ENCODE measurements at places on chromosomes 3 and 15. TPM values are rescaled to one million over a fixed set of nuclear protein-coding genes. Genes with fewer than 3 reads are reported as not detected.

MST1 gene
- total RNA-seq = 10.0 TPM

GOLGA8J gene
- not detected for total RNA-seq

SLC22A14 gene
- not detected for total RNA-seq

DNA sequence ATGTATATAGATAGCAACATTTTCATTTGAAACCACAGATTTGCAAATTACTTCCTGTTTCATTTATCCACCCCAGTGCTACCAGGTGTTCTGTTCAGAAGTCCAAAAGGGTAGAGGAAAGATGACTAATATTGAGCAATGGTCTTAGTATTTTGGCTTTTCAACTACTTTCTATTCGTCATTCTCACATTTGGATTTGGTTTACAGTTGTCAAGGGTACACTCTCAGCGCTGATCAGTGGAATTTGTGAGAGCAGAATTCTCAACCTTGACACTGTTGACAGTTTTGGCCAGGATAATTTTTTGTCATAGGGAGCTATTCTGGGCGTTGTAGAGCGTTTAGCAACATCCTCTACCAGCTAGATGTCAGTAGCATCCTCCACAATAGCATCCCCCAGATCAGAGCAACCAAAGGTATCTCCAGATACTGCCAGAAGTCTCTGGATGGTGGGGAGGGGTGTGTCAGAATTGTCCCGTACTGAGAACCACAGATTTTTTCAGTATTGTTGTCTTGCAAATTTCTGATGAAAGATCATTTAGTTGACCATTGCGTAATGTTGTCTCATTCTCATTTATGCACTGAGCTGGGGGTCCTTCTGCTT is 4.2 kb downstream of the HMCES start:
- DNase-seq = peak; percentile 13

EIF4E3 gene
- total RNA-seq = 83.9 TPM

- no peak for DNase-seq
Measured at GRCh38 chr3:87136066-87136596, 91.0 kb upstream of the CHMP2B start.

MNS1 gene
- total RNA-seq = 0.23 TPM

CCDC39 gene
- total RNA-seq = not detected

SPINK8 gene
- total RNA-seq = not detected

DNA sequence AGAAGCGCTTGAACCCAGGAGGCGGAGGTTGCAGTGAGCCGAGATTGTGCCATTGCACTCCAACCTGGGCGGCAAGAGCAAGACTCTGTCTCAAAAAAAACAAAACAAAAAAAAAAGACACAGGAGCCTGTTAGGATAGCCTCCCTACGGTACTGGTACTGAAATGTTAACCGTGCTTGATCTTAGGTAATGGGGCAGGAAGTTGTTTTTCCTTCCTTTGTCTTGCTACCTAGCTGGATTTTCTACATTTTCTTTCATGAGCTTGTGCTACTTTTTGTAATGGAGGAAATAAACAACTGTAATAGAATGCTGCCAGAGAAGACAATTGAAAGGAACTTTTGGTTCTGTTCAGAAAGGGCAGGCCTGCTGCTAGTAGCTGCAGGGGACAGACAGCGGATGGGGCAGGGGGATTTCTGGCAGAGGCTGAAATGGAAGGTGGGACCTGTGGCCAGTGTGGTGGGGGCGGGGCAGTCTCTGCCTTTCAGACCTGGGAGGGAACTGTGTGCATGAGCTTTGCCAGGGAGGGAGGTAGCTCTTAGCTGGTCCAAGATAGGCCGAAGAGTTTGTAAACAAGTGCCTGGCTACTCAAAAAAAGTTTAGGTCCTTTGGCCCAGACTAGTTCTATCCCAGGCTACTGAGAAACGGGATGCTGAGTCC is 49.0 kb upstream of the SEMA4B start:
- DNase-seq = no peak

CNTN3 gene
- not detected for total RNA-seq

- DNase-seq = no peak
Measured at GRCh38 chr3:123283657-123284398, 82.1 kb downstream of the SEC22A start.

- DNase-seq = no peak
Measured at GRCh38 chr3:189845069-189845468, 213.9 kb downstream of the TP63 start.

- no peak for DNase-seq
Measured at GRCh38 chr15:42549741-42550392, 1.2 kb downstream of the HAUS2 start.

GRCh38 chr15:80010131-80010673 is 39.2 kb upstream of the BCL2A1 start:
- DNase-seq = no peak

DNA sequence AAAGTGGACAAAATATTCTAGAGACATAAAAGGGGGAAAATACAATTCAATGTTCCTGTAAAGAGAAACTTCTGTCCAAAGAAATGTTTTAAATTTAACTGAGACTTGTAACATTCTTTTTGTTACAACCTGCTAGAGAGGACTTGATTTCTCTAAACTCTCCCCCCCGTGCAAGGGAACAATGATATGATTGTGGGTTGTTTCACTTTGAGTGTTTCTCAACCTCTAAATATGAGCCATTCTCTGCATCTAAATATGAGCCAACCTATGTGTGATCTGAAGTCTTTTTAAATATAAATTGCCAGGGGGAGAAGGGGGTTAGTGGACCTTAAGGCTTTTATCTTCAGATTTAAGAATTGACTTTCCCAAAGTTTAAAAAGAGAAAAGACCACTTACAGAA is 14.6 kb downstream of the ZNF860 start:
- DNase-seq = no peak

TGM5 gene
- not detected for total RNA-seq

ALDH1L1 gene
- total RNA-seq = not detected

DNA sequence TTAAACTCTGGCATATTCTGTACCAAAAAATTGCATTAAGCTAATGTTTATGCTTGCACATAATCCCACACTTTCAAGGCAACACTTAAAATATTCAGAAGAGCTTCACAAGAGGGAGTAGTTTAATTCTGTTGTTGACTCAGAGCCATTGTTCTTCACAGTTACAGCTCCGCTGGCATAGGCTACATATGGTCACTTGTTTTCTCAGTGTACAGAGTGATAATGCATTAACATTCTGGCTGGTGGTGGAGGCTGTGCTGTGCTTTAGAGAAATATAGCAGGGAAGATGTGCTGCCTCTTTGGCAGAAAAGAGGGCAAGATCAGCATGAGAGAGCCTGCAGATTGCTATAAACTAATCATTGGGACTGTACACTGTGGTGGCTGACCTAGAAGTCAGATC is 13.3 kb downstream of the NLGN1 start:
- no peak for DNase-seq

- DNase-seq = no peak
Measured at GRCh38 chr3:183711516-183711915, 13.9 kb downstream of the YEATS2 start.

- DNase-seq = no peak
Measured at GRCh38 chr15:101192081-101192480, 59.8 kb downstream of the CHSY1 start.

- no peak for DNase-seq
Measured at GRCh38 chr15:25688166-25688565, 175.0 kb downstream of the ATP10A start.

DNA sequence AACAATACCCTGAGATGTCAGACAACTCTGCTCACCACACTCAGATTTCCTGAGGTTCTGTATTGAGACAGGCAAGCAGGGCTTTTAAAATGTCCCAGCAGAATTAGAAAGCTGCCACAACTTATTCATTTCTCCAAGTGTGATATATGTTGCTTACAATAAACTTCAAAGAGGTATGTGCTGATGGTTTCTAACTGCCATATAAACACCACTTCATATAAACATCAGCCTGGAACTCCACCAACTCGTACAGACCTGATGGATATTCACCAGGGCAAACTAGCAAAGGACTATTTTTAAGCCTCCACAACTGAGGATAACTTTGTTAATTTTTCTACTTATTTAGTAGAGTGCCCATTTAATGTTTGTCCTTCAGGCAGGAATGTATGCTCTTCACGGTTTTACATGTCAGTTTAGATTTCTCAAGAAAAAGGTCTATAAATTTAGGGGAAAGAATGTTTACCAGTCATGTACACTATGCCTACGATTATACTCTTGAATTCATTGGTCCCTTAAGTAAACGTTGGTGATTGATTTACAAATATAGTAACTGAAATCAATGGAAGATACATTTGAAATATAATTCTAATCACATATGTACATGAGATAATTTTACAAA is 109.6 kb upstream of the ABI3BP start:
- no peak for DNase-seq

LRTM1 gene
- total RNA-seq = not detected

- DNase-seq = no peak
Measured at GRCh38 chr15:29678504-29679034, 143.7 kb downstream of the TJP1 start.

GRCh38 chr3:165521131-165521871 is 315.9 kb downstream of the BCHE start:
- DNase-seq = no peak

- no peak for DNase-seq
Measured at GRCh38 chr3:172020763-172021162, 18.6 kb upstream of the FNDC3B start.

- no peak for DNase-seq
Measured at GRCh38 chr3:20912406-20912805, 726.4 kb upstream of the SGO1 start.

DNA sequence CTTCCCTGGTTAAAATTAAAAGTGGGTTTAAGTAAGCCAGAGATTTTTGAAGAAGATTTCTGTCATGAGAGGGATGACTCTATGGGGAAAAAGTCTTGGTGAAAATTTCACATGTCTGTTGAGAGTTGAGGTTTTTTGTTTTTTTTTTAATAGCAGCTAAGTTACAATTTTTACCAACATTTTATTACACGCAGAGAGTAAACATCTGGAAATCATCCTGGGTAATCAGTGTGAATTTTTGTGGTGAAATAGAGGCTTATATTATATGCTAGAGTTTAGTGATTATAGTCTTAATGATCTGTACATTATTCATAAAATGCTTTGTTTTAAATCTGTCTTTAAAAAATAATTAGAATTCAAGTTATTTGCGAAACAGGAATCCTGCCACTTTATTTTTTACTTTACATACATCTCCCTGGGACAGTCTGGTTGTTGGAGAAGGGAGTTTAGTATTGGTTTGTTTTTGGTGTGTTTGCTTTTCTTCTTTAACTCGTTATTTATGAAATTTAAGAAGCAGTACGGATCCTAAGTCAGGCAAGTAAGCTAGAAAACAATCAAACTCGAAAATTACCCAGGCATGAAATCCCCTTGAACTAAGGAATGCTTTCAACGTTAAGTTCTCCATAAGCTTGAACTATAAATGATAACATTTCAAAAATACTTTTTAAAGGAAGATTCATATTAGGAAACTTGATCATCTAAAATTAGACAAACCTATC is 143.4 kb upstream of the TSC22D2 start:
- DNase-seq = no peak

RTP3 gene
- not detected for total RNA-seq

DNA sequence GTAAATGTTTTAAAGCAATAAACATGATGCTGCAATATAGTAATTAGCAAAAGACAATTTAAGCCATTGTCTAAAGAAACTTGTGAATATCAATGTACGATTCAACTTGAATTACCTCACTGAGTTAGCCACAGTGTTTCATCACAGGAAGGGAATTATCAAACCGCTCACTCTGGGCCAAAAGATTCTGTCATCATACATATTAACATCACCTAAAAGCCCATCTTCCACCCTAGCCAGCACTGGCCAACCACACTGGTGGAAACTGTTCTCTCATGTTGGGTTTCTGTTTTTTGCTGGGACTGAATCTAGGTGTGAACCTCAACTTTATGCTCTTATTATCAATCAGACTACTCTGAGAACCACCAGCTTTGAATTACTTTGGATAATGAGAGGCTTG is 497.7 kb upstream of the THBS1 start:
- DNase-seq = no peak

DNA sequence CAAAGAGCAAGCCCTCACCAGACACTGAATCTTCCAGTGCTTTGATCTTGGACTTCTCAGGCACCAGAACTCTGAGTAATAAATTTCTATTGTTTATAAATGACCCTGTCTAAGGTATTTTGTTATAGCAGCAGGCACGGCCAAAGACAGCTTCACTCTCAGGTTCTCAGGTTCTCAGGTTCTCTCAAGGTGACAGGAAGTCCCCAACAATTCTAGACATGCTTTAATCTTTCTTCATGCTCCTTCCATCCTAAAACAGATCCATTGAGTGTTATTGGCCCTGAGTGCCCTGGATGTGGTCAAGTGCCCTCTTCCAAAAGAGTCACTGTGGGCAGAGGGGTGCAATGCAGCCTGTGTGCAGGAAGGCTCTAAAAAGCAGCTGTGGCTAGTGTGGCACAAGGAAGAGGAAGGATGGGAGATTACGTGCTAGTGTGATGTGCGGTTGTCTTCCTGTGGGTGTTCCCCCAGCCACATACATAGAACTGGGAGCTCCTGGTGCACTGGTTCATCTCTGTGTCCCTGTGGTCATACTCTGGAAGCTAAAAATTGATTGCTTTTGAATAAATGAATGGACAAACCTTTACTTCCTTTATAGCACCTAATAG is 11.0 kb upstream of the RAB7A start:
- DNase-seq = peak; percentile 48

ACKR2 gene
- total RNA-seq = 0.73 TPM
